ENCODE measurements at places on chromosomes 2 and 18.
A peak's percentile ranks its signal among the peaks of the same experiment; 100 is the strongest.

- DNase-seq = no peak
These were observed 68.0 kb upstream of the KLF7 start for GRCh38 chr2:207233731-207234130.

- peak; percentile 90 for DNase-seq
These were observed at the start of gene FOSL2 for GRCh38 chr2:28392297-28393113. Gene FOSL2, plus strand, starts transcription at chr2:28392858. Its CDS starts 863 bp downstream, at chr2:28393721.

DNA sequence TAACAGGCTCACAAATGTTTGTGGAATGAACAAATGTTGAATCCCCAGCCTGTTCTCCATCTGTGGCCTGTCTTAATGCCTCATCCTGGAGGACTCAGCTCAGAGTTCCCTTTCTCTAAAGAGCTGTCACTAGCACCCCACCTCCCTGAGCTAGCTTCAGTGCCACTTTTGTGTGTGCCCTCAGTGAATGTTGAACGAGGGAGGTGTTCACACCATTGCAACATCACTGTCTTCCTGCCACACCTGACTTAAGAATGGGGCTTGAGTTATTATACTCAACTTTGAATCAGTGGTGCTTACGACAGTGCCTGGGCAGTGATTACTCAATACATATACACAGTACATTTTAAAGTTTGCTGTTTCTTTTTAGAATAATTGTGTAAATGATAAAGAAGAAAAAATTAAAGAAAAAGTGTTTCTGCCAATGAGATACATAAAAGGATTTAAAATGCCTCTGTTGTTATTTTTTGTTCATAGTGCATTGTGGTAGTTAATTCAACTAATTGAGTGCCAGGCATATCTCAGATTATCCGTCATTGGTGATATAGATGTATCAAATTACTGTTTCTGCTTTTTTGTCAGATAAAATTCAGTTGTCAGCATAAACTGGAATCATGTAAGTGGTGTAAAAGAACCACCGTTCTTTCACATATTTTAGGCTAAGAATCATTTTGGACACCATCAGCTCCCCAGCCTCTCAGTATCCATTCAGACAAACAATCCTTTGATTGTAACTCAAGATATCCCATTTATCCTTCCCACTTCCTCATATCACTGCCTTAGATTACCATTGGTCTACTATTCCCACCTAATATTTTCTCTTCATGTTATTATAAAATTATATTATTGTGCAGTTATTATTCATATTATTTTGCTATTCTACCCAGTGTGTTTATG lies 304.7 kb downstream of the PTPRM start:
- no peak for DNase-seq

- DNase-seq = no peak
These were observed 522.9 kb upstream of the TNP1 start for GRCh38 chr2:217382794-217383193.

DNA sequence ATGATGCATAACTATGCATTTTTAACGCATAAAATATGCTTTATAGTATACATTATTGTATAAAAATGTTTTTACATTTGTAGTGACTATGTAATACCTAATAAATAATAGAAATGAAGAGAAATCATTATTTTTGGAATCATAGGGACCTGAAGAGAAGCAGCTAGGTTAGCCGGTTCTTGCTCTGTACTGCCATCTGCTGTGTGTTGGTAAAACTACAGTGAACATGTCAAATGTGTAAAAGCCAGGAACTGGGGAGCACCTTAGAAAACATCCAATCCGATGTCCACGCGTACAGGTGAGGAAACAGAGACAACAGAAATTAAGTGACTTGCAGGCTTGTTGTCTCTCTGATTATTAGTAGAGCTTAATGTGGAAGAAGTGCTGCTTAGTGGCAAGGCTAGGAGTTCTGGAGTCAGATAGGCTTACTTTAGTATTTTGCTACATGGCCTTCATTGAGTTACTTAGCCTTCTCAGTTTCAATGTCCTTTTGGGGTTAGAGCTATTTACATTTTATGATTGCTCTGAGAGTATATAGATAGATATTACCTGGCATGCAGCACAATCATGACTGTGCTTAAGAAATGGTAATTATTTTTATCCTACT lies 386.5 kb downstream of the DLGAP1 start:
- peak; percentile 31 for DNase-seq

- peak; percentile 93 for DNase-seq
These were observed at the start of gene WDR7 for GRCh38 chr18:56650944-56651770. Gene WDR7, plus strand, starts transcription at chr18:56651359. Its CDS starts 21,157 bp downstream, at chr18:56672516.

DNA sequence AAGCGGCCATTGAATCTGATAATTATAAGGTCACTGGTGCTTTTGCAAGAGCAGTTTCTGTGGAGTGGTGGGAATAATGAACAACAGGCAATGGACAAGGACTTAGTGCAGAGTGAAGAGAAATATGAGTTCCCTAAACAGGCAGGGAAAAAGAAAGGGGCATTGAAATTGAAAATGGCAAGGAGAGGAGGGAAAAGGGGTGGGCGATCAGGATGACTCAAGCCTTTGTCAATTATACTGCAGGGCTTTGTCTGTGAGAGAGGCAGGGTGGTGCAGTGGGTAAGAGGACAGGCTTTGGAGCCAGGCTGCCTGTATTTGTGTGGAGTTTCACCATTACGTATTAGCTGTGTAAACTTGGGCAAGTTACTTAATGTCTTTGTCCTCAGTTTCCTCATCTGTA lies 29.5 kb upstream of the PAIP2B start:
- no peak for DNase-seq

DNA sequence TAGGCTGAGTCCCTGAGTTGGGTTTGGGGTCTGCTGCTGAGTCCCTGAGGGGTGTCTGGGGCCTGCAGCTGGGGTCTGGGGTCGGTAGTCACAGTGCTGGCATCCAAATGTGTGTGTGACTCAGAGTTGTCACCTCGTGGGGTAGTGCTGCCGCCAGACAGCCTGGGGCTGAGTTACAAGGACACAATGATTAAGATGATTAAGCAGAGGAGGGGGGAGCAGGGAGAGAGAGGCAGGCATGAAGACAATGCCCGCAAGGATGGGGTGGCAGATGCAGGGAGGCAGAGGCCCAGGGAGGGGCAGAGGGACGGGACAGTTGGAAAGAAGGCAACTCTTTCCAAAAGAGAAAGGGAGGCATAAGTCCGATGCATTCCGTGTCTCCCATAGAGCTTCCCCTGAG lies 120.2 kb downstream of the CELF4 start:
- DNase-seq = no peak

- no peak for DNase-seq
These were observed 144.1 kb downstream of the UBE2E3 start for GRCh38 chr2:181124497-181124896.

DNA sequence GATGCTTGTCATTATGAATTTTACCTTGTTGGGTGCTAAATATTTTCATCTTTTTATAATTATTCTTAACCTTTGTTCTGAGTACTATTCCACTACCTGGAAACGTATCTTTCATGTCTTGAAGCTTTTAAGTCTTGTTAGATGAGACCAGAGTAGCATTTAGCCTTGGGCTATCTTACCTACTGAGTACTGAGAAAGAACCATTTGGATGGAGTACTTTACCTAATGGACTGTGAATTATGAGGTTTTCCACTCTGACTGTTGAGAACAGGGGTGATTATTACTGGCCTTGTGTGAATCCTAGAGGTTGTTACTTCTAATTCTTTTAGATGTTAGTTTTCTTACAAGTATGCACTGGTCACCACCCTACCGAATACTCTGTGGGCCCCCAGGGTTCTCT lies 63.5 kb downstream of the CCDC102B start:
- DNase-seq = no peak

- no peak for DNase-seq
These were observed at the start of gene ECEL1 for GRCh38 chr2:232487385-232488096. Gene ECEL1, minus strand, starts transcription at chr2:232487834. Its CDS starts 1,181 bp downstream, at chr2:232486653.

- DNase-seq = no peak
These were observed 618 bp upstream of the CHN1 start for GRCh38 chr2:175005733-175006264.

DNA sequence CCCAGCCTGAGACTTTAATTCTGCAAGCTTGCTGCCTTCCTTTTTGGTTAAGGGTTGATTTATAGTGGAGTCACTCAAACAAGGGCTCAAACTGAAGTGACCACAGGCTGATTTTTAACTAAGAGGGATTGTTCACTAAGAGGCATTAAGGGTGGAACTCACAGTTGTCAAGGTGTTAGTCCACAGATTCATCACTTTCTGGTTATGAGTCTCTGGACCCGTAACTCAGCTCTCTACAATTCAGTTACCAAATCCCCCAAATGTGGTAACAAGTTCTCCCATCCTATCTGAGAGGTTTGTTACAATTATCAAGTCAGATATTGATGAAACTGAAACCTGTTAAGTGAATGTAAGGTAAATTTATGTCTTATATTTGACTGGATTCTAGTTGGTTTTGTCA lies 185.9 kb upstream of the KLHL14 start:
- no peak for DNase-seq

DNA sequence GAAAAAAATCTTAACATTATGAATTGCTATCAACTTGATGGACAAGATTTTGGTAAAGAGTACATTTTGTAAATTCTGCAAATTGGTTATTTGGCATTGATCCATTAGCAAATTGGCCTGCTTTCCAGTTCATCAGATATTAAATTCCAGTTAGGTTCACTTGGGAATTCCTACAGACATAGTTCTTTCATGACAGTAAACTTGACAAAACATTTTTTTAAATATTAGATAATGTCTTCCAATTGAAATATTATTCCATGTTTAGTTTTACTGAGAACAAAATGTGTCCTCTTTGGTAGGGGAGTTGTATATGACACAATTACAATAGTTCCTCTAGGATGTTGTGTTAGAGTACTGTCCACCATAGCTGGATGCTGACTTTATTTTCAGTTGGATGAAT lies 141.9 kb downstream of the LCLAT1 start:
- DNase-seq = no peak

DNA sequence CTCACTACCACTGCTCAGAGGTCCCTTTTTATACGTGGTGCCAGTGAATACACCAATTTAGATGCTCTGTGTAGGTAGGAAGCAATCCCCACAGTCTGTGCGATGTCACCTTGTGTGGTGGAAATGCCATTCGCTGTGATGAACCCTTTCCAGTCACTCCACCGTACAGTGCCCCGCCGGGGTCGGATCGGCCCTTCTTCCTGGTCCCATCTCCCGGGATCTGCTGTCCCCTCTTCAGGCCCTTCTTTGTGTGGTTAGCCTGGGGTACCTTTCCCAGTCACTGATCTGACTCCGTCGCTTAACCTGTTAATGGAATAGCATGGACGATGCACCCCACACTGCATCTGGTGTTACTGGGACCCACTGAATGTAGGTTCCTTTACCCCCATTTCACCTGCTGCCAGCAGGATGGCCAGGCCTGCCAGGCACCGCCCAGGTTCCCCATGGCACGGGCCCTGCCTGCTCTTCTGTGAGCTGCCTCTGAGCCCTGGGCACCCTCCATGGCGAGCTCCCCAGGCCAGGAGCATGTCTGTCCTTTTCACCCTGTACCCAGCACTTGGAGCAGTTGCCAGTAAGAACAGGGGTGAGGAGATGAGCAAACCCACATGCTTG lies 18.0 kb downstream of the TWIST2 start:
- DNase-seq = no peak

- no peak for DNase-seq
These were observed 35.9 kb downstream of the AFF3 start for GRCh38 chr2:100106460-100106859.

DNA sequence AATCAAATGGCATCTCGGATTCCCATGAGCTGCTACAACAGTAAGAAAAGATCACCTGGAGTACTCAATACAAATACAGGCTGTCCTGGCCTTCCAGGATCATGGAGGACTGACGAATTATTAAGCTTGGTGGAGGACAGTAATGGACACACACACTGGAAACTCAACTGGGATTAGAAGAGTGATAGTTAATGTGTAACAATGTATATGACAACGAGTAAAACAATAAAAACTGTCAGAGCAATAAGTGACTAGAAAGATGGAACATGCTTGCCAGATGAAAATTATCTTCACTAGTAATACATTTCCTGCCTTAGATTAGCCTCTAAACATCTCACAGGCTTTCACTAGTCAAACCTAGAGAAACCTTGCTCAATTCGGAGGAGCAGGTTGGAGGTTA lies 49.2 kb upstream of the CDH20 start:
- no peak for DNase-seq

DNA sequence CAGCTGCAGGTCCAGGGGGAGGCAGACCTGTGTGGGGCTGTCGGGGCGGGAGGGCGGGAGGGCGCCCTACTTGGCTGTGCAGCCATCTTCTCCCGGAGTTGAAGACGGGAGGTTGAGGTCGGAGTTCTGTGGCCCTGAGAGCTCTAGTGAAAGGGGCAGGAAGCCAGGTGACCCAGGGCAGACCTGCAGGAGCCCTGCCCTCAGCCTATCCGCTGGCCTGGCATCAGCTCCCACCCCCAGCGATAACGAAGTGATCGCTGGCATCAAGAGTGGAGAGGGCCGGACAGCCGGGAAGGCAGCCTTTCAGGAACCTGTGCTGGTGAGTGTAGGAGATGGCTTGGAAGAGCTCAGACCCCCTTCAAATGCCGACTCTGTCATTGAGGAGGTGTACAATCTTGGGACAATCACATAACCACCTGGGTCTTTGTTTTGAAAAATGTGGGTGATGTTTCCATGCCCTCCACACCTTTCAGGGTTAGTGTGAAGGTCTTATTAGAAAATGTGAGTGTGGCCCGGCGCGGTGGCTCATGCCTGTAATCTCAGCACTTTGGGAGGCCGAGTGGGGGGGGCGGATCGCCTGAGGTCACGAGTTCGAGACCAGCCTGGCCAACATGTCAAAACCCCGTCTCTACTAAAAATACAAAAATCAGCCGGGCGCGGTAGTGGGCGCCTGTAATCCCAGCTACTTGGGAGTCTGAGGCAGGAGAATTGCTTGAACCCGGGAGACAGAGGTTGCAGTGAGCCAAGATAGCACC lies 1.3 kb downstream of the ARHGEF4 start:
- DNase-seq = no peak

DNA sequence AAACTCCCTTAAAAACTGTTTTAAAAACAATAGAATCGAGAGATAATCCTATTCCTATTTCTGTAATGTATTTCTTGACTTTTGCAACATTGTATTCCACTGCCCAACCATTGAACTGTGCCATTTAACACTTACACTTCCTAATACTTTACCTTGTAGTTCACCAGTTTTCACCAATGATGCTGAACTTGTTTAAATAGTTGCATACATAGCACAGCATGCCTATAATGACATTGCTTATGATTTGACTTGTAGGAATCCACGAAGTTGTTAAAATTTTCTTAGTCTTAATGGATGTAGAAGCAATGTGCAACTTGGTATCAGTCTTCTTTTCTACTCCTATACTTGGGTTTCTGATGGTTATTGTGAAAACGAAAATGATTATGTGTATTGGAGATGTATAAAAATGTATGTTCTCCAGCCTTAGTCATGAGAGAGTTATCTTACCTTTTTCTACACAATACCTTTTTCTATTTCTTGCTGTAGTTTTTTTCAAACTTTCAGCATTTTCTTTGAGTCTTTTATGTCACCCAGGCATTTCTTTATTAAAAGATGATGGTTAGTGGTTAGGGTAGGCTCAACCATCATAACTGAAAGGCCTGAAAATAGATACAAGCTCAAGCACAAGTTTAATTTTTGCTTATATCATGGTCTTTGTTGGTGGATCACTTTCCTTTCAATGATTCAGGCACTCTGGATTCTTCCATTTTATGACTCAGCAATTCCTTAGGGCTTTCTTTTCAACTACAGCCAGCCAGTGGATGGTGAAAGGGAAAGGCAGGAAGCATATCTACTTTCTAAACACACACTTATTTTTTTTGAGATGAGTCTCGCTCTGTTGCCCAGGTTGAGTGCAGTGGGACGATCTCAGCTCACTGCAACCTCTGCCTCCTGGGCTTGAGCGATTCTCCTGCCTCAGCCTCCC lies 9.4 kb downstream of the GPD2 start:
- DNase-seq = no peak

Data from stimulated activated naive CD8-positive, alpha-beta T cell treated with anti-CD3 and anti-CD28 coated beads, Interleukin-15, Interleukin-2, amounts not matched to agents 100 U/mL and 50 U/mL, for 24 hours (primary cell).